Smooth muscle cell of the coronary artery (primary cell): ENCODE measurements at places on chromosomes 11 and 22. TPM values are rescaled to one million over a fixed set of nuclear protein-coding genes. Genes with fewer than 3 reads are reported as not detected.

The RIBC2 gene
- 0.08 and 0.12 TPM in 2 replicates for total RNA-seq

The GAB4 gene
- total RNA-seq: not detected in 2 replicates

The KCNJ5 gene
- under 0.01 and 0.12 TPM in 2 replicates for total RNA-seq

The NRXN2 gene
- 6.6 and 29.0 TPM in 2 replicates for total RNA-seq

The PLAAT2 gene
- total RNA-seq: not detected in 2 replicates

The HORMAD2 gene
- total RNA-seq: not detected in 2 replicates

The API5 gene
- 39.1 and 56.4 TPM in 2 replicates for total RNA-seq

The SLC22A8 gene
- not detected in 2 replicates for total RNA-seq

The NRIP3 gene
- total RNA-seq: 3.7 and 8.7 TPM in 2 replicates

The MAPK11 gene
- total RNA-seq: 4.1 and 4.3 TPM in 2 replicates

The KCTD17 gene
- total RNA-seq: 32.2 and 41.8 TPM in 2 replicates

The GALNT18 gene
- 1.2 and 2.8 TPM in 2 replicates for total RNA-seq
